ENCODE measurements at places on chromosomes 6 and 20.

DNA sequence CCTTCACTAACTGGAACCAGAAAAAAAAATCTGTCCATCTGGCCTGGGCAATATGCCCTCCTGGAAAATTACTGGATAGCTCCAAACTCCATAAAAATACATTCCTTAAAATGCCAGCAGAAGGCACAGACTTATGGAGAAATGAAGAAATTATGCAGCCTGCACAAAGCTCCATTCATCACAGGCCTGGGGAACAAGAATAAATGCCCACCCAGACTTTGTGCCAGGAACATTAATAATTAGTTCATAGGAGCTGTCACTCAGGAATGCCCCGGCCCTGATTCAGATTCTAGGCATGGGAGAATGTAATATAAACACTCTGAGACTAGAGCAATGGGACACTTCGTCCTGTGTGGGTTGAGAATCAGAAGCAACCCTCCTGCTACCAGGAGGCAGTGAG lies 199.3 kb downstream of the OTOR start:
- no peak for DNase-seq

DNA sequence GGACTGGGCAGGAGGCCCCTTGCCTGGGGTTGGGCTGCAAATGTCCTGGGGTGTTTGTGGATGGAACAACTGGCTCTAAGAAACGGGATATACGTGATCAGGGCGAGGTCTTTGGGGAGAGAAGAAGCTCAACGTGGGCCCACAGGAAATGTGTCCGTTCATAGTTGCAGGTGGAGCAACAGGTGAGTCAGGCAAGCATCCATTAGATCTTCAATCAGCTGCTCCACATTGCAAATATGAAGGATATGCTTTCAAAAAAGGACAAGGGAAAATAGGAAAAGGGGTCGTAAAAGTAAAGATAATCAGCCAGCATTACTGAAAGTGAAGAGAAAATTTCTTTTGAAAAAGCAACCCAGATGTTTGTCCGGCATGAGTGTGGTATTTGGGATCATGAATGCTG lies 251.0 kb downstream of the CDH4 start:
- no peak for DNase-seq

- DNase-seq, result no peak
Measured at GRCh38 chr6:105800871-105801270, 285.3 kb upstream of the PRDM1 start.

GRCh38 chr20:41609474-41609873 lies 8.7 kb downstream of the CHD6 start:
- no peak for DNase-seq

DNA sequence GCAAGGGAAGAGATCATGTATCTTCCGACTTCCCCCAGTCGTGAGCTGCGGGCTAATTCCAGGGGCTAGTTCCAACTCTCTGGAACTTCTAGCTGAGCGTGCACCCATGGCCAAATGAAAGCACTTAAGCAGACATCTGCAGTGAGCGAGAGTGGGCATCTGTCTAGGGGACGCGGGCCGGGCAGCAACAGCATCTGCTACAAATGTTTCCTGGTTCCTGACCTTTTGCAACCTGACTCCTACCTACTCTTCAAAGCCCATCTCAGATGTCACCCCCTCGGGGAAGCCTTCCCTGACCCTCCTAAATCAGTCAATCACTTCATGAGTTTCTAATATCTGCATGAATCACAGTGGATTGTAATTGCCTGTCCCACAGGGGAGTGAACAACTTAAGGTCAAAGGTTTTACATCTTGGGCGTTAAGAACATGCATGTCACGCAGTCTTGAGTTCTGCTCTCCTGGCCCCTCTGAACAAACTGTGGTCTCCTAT lies 141.9 kb downstream of the CEBPB start:
- DNase-seq, result no peak

DNA sequence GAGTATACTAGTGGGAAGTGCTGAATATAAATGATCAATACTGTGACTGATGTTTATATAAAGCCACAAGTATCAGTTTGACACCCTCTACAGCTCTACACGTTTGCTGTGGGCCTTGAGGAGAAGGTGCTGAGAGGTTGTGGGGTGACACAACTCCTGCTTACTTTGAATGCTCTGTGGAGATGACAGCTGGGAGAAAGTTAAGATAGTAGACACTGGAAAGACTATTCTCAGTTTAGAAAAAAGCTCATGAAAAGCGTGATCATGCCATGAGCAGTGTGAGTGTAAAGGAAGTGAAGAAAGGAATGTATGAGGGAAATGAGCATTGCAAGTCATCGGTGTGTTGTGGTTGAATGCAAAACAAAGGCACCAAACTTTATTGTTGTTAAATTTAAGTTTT lies 215.8 kb downstream of the UTRN start:
- no peak for DNase-seq

DNA sequence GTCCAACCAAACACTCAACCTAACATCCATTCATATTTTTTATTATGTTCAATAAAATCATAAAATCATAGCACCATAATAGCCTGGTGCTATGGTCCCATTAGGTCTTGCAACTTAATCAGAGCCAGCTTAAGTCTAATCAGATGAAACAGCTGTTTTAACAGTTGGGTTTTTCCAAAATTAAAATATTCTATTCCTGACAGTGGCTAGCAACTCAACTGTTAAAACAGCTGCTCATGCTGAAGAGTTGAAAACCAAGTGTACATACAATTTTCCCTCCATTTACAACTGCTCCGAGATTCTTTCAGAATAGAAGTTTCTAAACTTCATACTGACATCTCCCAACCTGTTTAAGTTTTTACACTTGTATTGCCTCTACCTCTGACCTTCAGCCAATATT lies 89.5 kb downstream of the UBE3D start:
- no peak for DNase-seq

GRCh38 chr6:157592541-157592940 lies 211.6 kb downstream of the ZDHHC14 start:
- DNase-seq, result no peak

DNA sequence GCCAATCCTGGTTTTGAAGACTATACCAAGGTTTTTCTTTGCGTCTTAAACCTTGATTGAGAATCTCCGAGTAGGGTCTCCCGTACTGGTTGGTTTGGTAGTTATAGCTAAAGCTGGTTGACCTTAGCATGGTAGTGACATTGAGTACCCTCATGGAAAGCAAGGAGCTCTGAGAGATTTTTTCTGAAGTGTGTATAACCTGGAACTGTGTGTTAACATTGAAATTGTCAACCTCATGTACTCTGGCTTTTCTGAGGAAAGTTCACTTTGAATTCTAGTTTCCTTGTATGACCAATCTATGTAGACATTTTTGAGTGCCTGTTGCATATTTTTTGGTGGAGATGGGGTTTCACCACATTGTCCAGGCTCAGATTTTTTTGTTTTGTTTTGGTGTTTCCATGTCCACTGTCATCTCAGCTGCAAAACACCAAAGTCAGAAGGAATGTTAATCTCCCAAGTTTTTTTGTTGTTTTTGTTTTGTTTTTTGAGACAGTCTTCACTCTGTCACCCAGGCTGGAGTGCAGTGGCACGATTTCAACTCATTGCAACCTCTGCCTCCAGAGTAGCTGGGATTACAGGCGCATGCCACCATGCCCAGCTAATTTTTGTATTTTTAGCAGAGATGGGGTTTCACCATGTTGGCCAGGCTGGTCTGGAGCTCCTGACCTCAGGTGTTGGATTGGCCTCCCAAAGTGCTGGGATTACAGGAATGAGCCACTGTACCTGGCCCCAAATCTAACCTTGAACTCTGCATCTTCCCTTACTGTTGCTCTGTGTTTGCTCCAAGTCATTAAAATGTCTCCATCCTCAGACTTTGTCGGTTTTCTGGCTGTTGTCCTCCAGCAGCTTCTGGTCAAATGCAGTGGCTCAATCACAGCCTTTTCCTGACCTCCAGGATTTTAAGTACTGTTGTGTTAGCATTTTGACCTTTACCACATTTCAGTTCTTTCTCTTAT lies 4.3 kb downstream of the RPS12 start:
- no peak for DNase-seq

DNA sequence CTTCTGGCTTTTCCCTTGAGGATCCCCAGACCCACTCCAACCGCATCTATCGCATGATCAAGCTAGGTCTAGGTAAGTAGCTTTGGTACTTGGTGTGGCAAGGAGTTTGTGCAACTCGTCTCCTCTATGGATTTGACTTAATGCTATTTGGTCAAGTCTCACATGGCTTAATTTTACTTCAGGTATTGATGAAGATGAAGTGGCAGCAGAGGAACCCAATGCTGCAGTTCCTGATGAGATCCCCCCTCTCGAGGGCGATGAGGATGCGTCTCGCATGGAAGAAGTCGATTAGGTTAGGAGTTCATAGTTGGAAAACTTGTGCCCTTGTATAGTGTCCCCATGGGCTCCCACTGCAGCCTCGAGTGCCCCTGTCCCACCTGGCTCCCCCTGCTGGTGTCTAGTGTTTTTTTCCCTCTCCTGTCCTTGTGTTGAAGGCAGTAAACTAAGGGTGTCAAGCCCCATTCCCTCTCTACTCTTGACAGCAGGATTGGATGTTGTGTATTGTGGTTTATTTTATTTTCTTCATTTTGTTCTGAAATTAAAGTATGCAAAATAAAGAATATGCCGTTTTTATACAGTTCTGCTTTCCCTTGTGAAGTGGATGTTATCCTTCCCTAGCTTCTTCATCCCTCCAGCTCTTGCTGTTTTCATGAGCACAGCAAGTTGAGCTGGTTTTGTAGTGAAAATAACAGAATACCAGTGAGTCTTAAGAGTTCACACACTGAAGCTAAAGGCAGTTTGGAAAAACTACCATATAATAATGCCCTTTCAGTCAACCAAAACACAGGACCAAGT lies 3.8 kb downstream of the SLC35B2 start:
- peak; percentile 63 for DNase-seq

- no peak for DNase-seq
Measured at GRCh38 chr6:97195117-97195516, 87.9 kb downstream of the MMS22L start.

DNA sequence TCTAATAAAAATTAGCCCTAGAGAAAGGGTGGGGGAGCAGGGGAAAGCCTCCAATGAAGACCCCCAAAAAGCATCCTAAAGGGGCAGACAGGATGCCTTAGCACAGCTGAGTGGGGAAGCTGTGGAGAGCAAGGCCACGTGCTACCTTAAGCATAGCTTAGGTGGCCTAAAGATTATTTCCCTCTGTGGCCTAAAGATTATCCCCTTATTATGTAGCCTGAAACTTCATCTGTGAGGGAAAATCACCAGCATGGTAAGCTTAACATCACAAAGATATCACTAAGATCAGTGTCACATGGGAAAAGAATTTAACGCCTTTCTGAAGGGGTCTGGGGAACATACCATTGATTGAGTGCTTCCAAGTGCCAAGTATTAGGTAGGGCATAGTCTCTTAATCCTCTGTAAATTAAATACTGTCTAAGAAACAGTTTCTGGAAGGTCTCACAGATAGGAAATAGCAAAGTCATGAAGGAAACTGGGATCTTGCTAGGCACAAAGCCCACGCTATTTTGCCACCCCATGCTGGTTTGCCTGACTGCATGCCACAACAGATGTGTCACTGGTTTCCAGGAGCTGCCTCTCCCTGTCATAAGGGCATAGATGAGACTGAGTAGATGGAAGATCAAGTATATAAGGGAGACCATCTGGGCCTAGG lies 170.0 kb downstream of the HACE1 start:
- no peak for DNase-seq

DNA sequence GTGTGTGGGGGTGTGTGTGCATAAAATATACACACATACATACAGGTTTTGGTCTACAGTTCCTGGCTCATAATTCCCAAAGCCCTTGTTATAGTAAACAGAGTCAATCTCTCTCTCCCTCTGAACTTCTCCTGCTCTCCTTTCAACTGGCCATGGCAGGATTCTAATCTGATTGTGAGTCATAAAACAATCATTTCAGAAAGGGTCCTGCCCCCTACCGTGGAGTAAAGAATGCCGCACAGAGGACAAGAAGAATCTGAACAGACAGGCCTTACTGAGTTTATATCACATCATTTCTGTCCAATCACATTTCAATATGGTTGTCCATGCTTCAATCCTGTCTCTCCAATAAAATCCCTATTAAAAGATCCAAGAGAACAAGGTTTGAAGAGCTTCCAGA lies 416.9 kb downstream of the FRK start:
- DNase-seq, result no peak

GRCh38 chr20:46799781-46800408 lies 90.4 kb downstream of the SLC2A10 start:
- DNase-seq, result no peak

Measured in activated naive CD4-positive, alpha-beta T cell treated with Interleukin-2 at 50 U/mL for 16 hours (primary cell).